ELF-1 (cell line): ENCODE measurements at places on chromosomes 1 and 21.

DNA sequence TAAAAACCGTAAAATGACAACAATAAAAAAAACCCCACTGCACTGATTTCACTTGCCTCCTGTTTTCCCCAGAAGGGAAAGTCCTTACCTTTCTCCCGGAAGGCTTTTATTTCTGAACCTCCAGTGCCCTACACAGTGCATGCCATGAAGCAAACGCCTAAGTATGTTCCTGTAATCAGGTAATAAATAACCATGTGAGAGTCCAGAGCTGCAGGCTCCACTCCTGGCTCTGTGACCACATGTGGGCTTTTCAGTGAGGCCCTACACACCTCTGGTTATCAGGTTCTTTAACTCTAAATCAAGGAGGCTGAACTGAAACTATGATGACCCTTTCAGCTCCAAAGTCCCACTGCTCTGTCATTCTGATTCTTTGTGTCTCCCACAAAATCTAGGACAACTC is 20.8 kb upstream of the NR5A2 start:
- no peak for DNase-seq

GRCh38 chr1:159922511-159923202 is 2.6 kb downstream of the TAGLN2 start:
- peak; percentile 46 for DNase-seq

- peak; percentile 26 for DNase-seq
Measured at GRCh38 chr1:219310181-219310728, 136.6 kb downstream of the LYPLAL1 start.

DNA sequence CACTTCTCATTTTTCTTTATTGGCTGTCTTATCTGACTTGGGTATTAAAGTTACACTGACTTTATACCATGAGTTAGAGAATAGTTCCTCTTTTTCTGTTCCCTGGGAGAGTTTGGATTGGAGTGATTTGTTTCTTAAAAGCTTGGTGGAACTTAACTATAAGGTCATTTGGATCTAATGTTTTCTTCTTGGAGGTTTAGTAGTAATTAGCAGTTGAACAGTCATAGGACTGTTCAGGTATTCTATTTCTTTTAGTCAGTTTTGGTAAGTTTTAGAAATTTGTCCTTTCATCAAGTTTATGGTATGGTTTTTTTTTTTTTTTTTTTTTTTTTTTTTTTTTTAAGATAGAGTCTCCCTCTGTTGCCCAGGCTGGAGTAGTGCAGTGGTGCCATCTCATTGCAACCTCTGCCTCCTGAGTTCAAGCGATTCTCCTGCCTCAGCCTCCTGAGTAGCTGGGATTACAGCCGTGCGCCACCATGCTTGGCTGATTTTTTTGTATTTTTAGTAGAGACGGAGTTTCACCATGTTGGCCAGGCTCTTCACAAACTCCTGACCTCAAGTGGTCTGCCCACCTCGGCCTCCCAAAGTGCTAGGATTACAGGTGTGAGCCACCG is 6.3 kb downstream of the TTC3 start:
- DNase-seq = peak; percentile 30

DNA sequence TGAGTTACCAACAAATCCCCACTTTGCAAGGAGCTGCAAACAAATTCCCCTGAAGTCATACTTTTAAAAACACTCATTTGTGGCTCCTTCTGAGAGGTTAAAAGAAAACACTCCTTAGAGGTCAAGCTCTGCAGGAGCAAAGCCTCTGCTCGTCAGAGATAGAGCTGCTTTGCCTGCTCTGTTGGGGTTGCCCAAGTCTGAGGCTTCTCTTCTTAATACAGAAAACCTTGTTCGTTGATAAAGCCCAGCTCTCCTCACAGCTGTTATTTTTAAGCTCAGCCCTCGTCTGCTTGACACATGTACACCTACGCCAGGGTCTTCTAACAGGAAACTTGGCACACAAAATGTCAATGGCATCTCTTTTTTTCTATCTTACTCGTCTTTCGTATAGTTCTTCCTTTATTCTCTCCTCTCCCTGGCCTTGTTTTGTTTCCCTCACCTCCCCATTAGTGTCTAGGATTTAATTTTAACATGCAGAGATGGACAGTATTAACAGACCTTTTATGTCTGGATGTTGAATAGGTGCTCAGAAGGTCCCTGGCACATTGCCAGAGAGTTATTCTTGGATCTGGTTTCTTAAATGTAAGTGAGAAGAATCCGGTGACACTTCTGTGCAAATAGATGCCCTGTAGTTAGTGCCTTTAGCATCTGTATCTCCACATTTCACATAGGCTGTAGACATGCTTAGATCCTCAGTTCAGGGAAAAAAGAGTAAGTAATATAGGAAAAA is 86.0 kb downstream of the LRRC53 start:
- no peak for DNase-seq
